Glomerular endothelial cell (primary cell): ENCODE measurements at places on chromosomes 13 and 19. TPM values are rescaled to one million over a fixed set of nuclear protein-coding genes. Genes with fewer than 3 reads are reported as not detected.

- no peak for DNase-seq
Observed at GRCh38 chr13:113905942-113906341, 42.1 kb upstream of the GAS6 start.

GRCh38 chr13:80870186-80870585 lies 529.3 kb upstream of the SPRY2 start:
- DNase-seq, result no peak

DNA sequence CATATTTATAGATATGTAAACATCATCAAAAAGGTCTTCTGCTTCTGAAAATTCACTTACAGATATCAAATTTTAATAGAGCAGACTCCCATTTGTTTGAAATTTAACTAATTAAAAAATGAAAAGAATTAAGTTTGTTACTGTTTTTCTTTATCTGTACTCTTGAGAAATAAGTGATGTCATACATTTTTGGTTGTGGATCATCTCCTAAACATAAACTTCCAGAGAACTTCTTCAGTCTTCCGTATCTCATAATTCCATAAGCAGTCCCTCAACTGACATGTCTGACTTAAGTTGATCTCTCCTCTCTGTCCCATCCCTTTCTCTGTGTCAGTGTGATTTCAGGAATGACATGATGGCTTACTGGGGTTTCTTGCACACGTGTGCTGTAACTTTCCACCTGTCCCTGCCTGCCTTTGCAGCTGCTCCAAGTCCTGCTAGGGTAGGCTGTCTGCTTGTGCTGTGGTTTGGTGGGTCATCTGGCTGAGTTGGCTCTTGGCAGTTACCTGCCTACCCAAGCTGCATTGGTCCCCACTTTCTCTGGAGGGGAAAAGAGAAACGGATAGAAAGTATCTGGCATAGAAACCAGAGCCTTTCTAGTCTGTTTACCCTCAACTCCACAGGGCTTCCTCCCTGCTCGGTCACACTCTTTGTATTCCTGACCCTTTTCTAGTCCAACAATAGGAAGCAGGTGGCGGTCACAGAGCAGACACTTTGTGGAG lies 127.1 kb downstream of the GGACT start:
- DNase-seq, result no peak

DNA sequence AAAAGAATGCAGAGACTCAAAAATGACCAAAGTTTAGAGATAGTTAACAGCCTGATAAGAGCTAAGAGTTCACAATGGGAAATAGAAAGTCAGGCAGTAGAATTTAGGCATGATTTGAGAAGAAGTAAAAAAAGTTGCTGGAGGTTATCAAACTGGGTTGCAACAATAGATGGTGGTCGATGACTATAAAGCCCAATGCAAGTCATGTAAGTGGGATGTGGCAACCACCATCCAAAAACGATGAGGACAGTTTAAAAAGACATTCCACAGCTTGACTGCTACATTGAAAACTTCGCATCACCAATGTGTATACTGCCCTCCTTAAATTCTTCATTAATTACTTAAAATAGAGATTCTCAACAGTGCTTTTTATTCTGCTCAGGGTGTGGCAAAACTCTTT lies 19.7 kb downstream of the ELF1 start:
- no peak for DNase-seq

- DNase-seq, result no peak
Observed at GRCh38 chr13:79468402-79468801, 12.6 kb upstream of the NDFIP2 start.

Gene APBA3
- total RNA-seq, result 25.8 and 50.1 TPM in 2 replicates

Gene CERS1
- total RNA-seq, result 10.9 and 12.3 TPM in 2 replicates
